Stimulated activated CD4-positive, alpha-beta T cell treated with anti-CD3 and anti-CD28 coated beads, Interleukin-2, amount 100 ng/mL, for 24 hours (primary cell): ENCODE measurements at places on chromosomes 3 and 15.

- DNase-seq, result no peak
Observed at GRCh38 chr3:142019794-142020320, 129.5 kb downstream of the TFDP2 start.

GRCh38 chr3:146813496-146813895 lies 208.3 kb upstream of the PLSCR5 start:
- no peak for DNase-seq

GRCh38 chr3:71240034-71240433 lies 343.5 kb downstream of the FOXP1 start:
- DNase-seq, result no peak

DNA sequence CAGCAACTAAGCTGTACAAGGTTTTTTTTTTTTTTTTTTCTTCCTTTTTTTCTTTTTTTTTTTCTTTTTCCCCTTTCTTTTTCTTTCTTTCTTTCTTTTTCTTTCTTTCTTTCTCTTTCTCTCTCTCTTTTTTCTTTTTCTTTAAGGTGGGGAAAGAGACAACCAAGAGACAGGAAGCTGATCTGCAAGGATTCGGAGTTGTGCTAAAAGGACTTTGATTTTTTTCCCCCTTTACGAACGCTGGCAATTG lies 148 bp downstream of the RBMS3 start:
- DNase-seq, result no peak

DNA sequence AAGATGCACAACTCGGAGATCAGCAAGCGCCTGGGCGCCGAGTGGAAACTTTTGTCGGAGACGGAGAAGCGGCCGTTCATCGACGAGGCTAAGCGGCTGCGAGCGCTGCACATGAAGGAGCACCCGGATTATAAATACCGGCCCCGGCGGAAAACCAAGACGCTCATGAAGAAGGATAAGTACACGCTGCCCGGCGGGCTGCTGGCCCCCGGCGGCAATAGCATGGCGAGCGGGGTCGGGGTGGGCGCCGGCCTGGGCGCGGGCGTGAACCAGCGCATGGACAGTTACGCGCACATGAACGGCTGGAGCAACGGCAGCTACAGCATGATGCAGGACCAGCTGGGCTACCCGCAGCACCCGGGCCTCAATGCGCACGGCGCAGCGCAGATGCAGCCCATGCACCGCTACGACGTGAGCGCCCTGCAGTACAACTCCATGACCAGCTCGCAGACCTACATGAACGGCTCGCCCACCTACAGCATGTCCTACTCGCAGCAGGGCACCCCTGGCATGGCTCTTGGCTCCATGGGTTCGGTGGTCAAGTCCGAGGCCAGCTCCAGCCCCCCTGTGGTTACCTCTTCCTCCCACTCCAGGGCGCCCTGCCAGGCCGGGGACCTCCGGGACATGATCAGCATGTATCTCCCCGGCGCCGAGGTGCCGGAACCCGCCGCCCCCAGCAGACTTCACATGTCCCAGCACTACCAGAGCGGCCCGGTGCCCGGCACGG lies 991 bp downstream of the SOX2 start:
- no peak for DNase-seq

DNA sequence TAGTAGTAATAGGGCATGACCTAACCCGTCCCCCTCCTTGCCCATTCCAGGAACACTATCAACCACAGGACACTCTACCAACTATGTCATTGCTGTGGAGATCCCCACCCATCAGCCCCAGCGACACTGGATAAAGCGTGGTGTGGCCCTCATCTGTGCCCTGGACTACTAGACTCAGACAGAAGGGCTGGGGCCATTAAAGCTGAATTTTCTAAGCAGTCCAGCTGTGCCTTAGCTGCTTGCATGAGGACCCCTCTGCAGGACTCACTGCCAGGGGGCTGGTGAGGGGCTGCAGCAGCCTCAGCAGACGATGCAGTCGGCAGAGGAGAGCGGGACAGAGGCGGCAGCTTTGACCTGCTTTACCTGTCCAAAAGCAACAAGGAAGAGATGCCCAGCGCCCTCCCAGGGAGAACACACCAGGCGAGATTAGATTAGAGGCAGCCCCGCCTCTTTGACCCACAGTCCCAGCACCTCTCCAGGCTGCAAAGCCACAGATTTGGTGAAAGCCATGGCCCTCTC lies 44.6 kb downstream of the SEMA3G start:
- DNase-seq, result no peak

DNA sequence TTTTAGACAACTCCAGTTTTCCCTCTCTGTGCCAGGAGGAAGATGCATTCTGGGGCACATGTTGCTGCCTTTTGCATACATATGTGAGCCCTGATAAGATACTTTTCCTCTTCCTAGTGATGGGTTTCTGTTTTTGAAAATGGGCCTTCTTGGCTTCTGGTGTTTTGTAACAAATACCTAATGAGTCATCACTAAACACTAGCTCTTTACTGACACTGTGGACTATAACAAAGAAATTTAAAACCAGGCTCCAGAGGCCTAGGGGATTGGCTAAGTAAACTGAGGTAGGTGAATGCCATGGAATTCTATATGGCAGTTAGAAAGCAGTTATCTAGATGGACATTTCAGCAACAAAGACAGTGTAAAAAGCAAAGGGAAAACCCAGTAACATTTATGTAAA lies 93.4 kb upstream of the NR2E3 start:
- DNase-seq, result no peak

DNA sequence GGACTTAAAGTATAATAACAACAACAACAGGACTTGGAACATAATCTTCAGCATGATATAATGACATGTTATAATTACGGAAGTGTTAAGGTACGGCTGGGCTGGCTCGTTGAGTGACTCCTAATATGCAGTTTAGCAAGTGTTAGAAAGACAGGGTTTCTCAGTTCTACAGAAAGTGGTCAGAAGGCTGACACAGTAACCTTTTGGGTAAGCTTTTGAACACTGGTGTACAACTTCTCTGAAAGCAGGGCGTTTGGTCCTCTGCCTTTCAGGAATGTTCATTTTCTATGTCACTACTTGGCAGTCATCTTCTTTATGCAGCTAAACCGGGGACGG lies 133.3 kb upstream of the SLC2A2 start:
- DNase-seq, result no peak

- DNase-seq, result no peak
Observed at GRCh38 chr3:52769786-52770455, 819 bp downstream of the NEK4 start.

DNA sequence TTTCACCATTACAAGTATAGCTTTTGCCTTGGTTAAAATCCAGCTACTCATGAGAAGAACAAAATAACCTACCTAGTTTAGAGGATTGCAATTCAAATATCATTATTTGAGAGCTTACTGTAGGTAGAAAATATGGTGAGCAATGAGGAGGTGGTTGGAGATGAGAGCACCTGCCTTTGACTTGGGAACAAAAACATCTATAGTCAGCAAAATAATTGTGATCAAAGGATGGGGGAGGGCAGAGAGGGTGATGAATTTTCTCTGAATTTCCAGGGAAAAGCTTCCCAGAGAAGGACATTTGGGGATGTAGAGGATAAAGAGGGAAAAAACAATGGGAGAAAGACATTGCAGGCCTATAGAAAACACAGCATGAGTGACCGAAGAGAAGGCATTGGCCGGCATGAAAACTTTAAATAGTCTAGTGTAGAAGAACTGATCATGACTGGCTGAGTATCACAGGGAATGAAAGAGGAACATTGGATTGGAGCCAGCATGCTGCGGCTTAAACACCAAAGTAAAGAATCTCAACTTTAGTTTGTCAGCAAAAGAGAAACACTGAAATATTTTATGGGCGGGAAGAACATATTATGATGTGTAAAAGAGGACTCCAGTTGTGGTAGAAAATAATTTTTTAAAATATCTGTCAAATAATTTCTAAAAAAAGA lies 581.3 kb downstream of the UNC13C start:
- no peak for DNase-seq

- no peak for DNase-seq
Observed at GRCh38 chr15:35271371-35272043, 186.4 kb upstream of the NANOGP8 start.

DNA sequence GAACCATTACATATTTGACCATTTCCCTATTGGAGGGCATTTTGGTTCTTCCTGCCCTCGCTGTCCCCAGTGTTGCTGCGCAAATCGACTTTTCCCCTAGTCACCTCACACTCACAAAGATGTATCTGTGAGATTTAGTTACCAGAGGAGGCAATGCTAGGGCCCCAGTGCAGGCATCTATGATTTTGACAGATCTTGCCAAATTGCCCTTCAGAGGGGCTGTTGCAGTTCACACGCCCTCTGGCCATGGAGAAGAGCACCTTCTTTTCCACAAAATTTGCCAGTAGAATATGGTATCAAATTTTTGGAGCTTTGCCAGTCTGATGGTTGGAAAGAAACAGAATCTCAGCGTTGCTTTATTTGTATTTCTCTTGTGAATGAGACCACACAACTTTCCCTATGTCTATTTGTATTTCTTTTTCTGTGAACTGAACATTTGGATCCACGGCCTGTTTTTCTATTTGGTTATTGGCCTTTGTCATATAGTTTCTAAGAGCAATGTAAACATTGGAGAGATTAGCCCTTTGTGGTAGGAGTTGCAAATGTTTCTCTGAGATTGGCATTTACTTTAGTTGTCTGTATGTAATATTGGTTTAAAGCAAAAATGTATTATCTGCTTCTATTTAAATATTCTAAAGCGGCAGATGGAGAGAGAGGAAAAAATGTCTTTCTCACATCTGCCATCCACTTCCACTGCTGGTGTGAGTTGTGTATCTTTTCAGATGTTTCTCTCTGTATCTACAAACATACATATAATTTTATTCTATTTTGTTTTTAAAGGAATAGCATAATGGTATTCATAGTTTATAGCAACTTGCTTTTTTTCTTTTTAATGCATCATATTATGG lies 66.1 kb downstream of the DNASE1L3 start:
- no peak for DNase-seq

DNA sequence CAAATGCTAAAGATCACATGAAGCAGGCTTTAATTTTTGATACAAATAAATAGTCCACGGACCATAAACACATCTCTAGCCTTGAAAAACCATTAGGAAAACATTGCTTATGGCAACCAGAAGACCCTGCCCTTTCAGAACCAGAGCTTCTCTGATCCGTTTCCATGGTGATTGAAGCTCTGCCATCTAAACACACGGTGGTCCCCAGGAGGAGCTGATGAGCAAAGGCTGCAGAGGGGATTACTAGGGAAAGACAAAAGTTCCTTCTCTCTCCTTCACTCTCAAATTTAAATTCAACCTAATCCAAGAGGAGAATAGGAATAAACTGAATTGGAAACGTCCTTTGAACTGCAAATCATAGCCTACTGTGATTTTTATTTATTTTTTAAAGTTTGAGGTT lies 122.0 kb upstream of the ATP10A start:
- no peak for DNase-seq

GRCh38 chr3:50698269-50698668 lies 23.5 kb downstream of the DOCK3 start:
- no peak for DNase-seq

DNA sequence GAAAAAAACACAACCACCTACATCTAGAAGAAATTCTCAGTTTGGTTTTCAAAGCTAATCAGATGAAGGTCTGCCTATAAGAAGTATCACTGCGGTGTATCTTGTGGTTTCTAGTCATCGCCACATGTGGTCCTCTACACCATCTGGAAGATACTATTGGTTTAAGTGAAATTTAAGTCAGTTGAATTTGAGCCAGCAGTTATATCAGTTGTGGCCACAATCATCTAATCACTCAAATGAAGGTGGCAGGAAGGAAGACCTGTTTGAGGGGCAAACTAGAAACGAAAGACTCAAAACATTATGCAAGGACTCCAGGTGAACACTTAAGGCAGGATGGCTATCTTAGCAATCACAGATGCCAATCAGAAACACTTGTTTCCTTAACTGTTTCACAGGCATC lies 48.7 kb downstream of the ETV5 start:
- no peak for DNase-seq

DNA sequence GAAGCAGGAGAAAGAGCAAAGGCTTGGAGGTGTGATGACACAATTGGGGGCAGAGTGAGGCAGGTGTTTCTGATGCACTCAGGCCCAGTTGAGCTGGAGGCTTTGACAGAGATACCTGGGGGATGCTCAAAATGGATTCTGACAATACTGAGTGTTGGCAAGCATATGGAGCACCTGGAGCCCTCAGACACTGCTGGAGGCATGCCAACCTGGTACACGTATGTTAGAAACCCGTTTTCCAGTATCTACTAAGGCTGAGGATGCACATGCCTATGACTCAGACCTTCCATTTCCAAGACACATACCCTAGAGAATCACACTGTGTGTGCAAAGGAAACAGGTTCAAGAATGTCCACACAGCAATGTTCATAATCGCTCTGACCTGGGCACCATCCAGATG lies 58.7 kb downstream of the WNT7A start:
- DNase-seq, result no peak

GRCh38 chr3:61848885-61849284 lies 287.5 kb downstream of the PTPRG start:
- DNase-seq, result no peak

GRCh38 chr3:119849126-119849525 lies 67.2 kb downstream of the NR1I2 start:
- DNase-seq, result no peak

DNA sequence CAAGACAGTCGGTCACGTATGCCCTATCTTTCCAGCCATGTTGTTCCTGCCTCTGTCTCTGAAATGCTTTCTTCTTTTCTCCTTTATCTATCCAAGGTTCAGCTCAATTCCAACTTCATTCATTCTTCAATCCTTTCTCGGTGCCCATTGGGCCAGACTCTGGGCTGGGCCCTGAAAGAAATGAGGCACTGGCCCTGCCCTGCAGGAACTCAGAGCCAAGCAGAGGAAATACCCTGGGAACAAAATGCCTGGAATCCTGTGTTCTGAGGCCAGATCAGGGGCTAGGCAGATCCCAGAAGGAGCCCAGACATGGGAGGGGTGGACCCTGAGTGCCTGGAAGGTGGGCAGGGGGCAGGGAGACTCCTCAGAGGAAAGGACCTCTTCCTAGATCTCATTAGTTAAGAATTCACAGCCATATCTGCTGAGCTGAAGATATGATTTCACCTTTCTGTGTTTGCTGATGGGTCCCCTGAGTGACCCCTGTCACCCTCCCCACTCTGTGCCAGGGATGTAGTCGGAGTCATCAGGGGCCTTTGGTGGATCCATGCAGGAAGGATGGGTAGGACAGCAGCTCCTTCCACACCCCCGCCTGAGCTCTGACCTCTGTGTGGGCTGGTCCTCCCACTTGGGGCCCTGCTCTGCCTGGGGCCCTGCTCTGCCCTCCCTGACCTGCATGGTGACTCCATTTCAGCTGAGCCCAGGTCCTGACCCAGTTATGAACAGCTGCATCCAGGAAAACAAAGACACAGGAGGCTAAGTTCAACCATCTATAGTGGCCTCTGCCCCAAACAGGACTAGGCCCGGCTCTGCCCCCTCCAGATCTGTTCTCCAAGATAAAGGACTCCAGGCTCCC lies 5.3 kb upstream of the DAPK2 start:
- no peak for DNase-seq

GRCh38 chr15:65377976-65378366 lies at the start of gene IGDCC3:
TSS of gene IGDCC3 (minus strand) at chr15:65378002. CDS start at chr15:65377788, 214 bp downstream.
- no peak for DNase-seq
